ENCODE measurements at places on chromosomes 6 and 20.

GRCh38 chr20:46316984-46317684, 8.8 kb upstream of the CDH22 start:
- no peak for DNase-seq

- no peak for DNase-seq
These were observed 25.6 kb upstream of the GABRR1 start for GRCh38 chr6:89242574-89243330.

GRCh38 chr6:81633391-81633790, 119.1 kb downstream of the TENT5A start:
- DNase-seq, result no peak

DNA sequence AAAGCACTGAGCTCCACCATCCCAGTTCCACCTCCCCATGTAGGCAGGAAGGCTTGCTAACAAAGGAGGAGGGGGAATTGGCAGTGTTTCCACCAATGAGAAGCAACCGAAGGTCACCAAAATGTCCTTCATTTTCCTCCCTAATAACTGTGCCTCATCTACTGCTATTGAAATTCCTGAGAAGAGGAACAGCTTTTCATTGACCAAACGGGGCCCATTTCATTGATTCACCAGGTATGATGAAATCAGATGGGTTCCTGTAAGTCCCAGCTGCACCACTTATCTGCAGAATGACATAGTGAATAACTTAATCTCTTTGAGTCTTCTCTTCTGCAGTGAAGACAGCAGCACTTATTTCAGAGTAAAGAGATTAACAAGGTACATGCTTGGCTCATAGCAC, 17.3 kb downstream of the TREM1 start:
- DNase-seq, result no peak

DNA sequence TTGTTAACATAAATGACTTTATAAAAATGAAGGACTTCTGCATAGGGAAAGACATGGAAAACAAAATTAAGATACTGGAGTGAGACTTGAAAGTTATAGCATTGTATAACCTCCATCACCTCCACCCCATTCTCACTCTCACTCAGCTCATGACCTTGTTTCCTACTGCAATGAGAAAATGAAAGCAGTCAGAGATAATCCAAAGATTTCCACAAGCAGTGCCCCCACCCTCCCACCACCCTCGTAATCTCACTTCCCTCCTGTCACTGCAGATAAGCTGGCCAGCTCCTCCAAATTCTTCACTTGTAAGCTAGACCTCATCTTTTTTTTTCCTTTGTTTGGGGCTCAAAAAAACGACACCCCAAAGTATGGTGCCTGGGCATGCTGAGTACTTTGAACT, 52.9 kb upstream of the PROKR2 start:
- DNase-seq, result no peak

DNA sequence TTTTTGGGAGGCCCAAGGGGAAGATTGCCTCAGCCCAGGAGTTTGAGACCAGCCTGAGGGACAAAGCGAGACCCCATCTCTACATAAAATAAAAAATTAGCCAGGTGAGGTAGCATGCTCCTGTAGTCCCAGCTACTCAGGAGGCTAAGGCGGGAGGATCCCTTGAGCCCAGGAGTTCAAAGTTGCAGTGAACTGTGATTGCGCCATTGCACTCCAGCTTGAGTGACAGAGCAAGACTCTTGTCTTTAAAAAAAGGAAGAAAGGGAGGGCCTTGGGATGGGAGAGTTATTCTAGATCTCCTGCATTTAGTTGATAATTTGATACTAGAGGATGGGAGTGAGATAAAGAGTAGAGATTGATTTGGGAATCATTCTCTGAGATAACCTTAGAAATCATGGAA, 68.1 kb downstream of the ITCH start:
- no peak for DNase-seq

DNA sequence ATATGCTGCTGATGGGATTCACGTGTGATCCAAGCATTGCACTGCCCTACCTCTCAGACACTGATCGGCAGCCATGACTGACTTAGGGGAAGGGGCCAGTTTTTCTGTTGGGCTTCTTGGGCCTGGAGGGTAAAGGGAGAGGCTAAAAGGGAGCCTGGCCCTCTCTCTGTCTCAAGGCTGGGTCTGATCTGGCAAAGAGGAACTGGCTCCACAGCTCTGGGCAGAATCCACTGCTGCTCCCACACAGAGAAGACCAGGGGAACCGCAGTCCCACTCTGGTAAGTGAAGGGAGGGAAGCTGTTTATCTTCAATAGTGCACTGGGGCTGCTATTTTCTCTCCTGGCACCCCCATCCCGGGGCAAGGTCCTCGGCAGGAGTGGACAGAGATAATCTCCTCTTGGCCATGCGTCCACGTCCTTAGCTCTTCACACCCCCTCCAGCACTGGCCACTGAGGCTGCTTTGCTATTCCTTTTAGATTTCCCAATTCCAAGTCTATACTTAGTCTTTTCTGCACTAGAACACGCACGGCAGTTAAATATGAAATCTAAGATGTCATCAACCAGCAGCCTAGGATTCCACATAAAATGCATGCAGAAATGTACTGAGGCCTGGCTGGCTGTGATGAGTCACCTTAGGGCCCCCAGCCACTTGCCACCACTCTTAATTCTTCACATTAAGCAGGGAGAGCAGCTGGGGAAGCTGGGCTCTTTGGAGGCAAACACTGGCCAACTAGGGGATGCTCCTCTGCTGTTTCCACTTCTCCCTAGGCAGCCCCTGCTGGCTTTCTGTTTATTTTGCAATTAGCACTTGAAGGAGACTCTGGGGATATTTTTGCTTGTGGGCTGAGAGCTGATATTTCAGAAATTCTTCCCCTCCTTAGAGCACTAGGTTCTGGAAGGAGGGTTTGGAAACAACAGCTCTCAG, 87.8 kb upstream of the ARMC2 start:
- DNase-seq, result no peak

All from amygdala (tissue), 56 donors.